ENCODE measurements at places on chromosomes 3 and 15.
A peak's percentile ranks its signal among the peaks of the same experiment; 100 is the strongest.

GRCh38 chr15:59281699-59282098 lies 75.1 kb downstream of the LDHAL6B start:
- no peak for DNase-seq

DNA sequence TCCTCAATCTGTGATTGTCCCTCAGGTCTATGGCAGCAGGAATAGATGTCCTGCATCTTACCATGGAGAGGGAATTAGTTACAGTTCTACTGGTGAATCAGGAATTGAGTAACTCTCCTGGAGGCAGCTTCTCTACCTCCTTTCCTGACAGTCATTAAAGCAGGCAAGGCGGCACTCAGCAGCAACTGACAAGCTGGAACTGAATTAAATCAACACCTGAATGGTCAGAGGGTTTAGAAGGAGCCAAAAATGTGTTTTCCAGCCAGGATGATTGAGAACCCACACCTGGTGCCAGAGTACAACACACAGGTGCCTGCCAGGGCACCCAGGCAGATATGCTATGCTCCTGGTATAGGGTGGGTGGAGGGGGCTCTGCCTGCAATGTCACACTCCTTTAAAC lies 43.1 kb upstream of the TIPARP start:
- DNase-seq: no peak

DNA sequence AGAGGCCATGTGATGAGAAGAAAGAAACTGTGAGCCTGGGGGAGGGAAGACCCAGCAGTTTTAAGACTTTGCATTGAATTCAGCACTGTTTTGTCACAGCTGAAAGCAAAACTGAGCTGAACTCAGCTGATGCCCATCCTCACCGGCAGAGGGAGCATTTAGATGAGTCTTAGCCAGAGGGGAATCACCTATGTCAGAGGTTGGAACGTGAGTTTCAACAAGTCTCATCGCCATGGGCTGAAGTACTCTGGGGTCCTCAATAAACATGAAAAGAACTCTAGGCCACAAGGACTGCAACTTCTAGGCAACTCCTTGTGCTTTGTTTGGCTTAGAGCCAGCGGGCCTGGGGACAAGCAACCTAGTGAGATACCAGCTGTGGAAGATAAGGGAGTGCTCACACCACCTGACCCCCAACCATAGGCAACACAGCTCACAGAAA lies 324.5 kb downstream of the TBL1XR1 start:
- DNase-seq: peak; percentile 45

- DNase-seq: no peak
These were observed 58.2 kb downstream of the HEG1 start for GRCh38 chr3:124997303-124998246.

- DNase-seq: no peak
These were observed 50.6 kb upstream of the ULK4 start for GRCh38 chr3:42012383-42012934.

DNA sequence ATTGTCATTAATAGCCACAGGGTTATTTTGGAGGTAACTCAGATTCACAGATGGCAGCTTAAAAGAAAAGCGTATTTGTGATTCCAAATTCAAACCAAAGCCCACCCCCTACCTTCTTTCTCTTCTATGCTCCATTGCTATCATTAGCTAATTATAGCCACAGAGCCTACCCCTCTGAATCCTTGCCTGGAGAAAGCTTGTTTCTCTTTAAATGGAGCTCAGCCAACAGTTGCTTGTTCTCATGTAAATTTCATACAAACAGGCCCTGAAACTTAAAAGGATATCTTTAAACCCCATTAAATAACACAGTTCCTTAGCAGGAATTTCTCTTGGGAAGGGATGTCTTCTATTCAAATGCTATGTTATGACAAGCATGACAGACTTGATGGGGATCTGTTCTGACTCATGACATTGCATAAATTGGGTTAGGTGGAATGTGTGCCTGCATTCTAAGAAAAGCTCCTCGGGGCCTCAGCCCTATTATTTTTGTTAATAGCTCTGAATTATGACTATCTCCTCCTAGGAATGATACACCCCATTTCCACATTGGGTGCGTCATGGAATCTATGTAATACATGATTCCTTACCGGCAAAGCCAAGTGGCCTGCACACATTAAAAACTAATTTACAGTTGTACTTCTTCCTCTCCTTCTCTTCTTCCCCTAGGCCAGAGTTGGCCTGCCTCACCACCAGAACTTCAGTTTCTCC lies 265.8 kb downstream of the TAFA4 start:
- DNase-seq: no peak

DNA sequence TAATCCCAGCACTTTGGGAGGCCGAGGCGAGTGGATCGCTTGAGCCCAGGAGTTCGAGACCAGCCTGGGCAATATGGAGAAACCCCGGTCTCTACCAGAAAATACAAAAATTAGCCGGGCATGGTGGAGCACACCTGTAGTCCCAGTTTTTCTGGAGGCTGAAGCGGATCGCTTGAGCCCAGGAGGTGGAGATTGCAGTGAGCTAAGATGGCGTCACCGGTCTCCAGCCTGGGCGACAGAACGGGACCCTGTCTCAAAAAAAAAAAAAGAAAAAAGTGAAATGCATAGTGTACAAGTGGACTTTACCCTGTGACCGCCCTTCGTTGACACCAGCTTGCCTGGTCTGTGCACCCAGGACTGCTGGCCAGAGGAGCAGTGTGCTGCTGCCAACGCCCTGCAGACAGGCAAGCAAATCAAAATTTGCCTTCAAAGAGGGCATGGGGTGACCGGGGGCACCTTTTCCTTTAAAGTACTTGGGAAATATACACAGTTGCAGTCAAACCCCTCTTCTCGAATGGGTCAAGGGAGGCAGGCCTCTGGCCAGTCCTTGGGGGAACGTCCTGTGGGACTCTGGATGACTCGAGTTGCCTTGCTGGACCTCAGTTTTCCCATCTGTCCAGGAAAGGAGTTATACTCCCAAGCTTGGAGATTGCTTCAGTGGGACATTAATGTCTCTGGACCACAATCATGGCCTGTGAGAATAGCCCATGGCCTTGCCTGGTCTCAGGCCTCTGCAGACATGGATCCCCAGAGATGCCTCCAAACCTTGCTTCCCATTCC lies 1.0 kb downstream of the XYLB start:
- DNase-seq: no peak

DNA sequence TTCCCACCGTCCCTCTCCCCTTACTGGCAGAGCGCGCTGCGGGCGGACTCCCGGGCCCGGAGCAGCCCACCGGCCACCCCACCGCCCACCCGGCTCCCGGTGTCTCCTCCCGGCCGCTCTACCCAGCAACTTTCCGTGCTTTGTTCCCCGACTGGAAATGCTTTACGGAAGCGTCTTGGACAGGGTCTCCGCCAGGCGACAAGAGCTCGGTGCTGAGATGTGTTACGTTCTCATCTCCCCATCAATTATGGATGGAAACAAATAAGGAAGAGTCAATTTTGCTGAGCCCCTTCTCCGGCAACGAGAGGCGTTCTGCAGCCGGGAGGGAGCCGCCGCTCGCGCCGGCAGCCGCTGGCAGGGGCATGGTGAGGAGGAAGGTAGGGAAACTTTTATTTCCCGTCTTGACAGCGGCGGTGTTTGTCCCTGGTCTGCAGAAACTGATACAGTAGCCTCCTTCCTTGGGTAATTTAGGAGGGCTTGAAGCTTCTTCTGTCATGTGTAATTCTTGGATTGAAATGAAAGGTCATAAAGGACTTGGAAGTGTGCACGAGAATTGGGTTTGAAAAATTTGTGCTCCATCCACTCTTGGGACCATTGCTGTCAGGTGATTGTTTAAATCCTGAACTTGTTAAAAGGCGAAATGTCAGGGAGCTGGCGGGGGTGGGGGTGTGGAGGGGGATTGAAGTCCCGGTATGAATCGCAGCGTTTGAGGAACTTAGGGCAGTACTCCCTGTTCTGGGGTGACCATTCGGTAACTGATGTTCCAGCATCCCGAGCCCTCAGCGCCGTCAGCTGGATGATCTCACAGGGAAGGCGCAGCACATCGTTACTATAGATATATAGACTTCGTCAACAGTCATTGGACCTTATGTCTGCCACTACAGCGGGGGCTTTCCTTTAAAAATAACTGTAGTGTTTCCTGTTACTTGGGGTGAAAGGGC lies 1.5 kb downstream of the SEMA6D start:
- no peak for DNase-seq

- DNase-seq: no peak
These were observed 794.9 kb downstream of the NTRK3 start for GRCh38 chr15:87461631-87462030.

GRCh38 chr15:42037656-42038055 lies 16.8 kb upstream of the PLA2G4E start:
- DNase-seq: no peak

- DNase-seq: no peak
These were observed 76.7 kb upstream of the PLXND1 start for GRCh38 chr3:129683201-129683600.

GRCh38 chr3:183909030-183909600 lies 24.4 kb upstream of the PARL start:
- no peak for DNase-seq

DNA sequence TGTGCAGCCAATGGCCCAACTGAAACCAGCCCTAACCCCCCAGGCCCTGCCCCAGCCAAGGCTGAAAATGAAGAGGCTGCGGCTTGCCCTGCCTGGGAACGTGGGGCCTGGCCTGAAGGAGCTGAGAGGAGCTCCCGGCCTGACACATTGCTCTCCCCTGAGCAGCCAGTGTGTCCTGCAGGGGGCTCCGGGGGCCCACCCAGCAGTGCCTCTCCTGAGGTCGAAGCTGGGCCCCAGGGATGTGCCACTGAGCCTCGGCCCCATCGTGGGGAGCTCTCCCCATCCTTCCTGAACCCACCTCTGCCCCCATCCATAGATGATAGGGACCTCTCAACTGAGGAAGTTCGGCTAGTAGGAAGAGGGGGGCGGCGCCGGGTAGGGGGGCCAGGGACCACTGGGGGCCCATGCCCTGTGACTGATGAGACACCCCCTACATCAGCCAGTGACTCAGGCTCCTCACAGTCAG lies 11.2 kb downstream of the MAP1A start:
- DNase-seq: no peak

GRCh38 chr15:98363416-98363815 lies 284.9 kb upstream of the IGF1R start:
- no peak for DNase-seq

- DNase-seq: no peak
These were observed 80.6 kb downstream of the CCR1 start for GRCh38 chr3:46127503-46127902.

- no peak for DNase-seq
These were observed 14.9 kb upstream of the RFT1 start for GRCh38 chr3:53144862-53145712.

- DNase-seq: no peak
These were observed 21.8 kb downstream of the CTSH start for GRCh38 chr15:78923015-78923414.

DNA sequence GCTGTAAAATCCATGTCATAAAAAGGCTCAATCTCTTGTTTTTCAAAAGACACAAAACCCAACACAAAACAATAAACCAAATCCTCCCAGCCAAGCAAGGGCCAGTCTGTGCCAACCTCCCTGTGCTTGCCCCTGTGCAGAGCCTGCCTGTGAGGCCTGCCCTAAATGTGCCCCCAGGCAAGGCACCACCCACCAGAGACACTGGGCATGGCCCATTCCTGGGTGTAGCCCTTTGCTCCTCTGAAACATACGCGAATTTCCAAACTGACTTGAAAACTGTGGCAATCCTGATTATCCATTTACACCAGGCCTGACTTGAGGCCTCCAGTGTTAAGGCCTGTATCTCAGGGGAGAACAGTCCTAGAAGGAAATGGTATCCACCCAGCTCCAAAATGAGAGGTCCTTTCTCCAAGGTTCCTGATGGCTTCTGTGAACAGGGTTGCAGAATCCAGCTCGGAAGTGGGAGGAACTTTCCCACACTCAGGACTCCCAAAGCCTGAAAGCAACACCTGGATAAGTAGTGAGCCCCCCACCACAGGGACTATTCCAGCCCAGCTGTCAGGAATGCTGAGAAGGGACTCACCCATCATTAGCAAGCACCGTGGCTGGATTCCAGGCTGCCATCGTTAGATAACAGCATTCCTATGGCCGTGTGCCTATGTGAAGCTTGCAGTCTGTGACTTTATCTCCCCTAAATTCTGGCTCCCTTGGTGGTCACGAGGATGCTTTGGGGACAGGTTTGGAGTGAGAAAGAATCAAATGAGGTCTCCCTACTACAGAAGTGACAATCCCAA lies 61.8 kb downstream of the CACNA2D2 start:
- no peak for DNase-seq

- no peak for DNase-seq
These were observed 241.5 kb upstream of the WNT5A start for GRCh38 chr3:55728461-55729100.

DNA sequence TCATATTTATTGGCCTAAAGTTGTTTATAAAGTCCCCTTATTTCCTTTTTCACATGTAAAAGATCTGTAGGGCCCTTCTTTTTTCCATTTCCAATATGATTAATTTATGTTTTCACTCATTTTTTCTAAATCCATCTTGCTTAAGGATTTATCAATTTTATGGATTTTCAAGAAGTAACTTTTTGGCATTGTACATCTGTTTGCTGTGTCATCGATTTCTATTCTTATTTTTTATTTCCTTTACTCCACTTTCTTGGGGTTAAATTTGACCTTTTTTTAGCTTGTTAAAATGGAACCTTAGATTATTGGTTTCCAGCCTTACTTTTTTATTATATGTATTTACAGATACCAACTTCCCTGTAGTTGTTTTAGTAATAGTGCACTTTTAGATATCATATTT lies 207.9 kb downstream of the LRTM1 start:
- DNase-seq: no peak
